ENCODE measurements at places on chromosomes 11 and 22. TPM values are rescaled to one million over a fixed set of nuclear protein-coding genes. Genes with fewer than 3 reads are reported as not detected.

The TMEM151A gene
- total RNA-seq = not detected

The SHANK2 gene
- total RNA-seq = 1.2 TPM

The MRGPRE gene
- total RNA-seq = not detected

The DGAT2 gene
- total RNA-seq = 0.41 TPM
